ENCODE measurements at places on chromosomes 12 and 14.

DNA sequence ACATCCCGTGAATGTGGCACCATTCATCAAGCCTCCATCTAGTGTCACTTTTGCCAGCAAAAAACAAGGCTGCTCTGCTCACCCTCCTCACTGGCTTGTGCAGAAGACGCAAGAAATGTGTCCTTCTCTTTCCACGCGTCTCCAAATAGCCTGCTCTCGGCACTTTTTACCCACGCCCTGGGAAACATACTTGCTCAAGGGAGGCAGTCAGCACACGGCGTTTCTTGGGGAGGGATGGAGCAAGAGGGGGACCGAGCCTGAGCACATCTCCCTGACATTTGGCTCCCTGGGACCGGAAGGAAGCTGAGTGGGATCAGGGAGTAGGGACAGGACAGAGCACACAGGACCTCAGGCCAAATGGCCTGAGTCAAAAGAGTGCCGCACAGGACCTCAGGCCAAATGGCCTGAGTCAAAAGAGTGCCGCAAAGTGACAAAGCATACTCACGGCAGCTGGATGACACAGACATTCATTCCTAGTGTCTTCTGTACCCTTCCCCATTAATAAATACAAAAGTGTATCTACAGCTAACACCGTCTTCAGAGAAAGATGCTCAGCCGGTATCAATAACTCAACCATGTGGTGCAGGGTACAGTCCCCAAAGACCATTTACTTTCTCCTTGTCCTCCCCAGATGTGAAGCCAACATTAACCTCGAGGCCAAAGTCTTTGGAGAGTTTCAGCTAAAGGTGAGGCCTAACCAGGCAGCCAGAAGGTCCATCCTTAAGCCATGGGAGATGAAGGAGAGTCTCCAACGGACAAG is 7.1 kb downstream of the BCL11B start:
- no peak for DNase-seq

GRCh38 chr12:116549993-116550392 is 9.2 kb upstream of the MAP1LC3B2 start:
- DNase-seq = no peak

- DNase-seq = no peak
Measured at GRCh38 chr12:78179346-78179745, 348.7 kb downstream of the NAV3 start.

DNA sequence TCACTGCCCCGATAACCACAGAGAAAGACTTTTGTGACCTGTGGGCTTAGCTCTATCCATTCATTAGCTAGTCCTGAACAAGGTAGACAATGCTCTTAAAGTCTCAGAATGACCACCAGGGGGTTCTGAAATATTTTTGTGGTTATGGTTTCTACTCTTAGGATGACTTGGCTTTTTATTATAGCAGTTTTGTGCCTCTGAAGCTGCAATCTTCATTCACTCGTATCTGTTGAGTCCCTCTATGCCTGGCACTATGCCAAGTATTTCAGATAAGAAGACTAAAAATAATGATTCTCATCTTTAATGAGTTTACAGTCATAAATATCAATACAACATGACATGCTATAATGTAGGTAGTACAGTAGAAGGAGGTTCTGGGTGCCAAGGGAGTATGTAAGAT is 130.8 kb upstream of the TRHDE start:
- DNase-seq = peak; percentile 64

DNA sequence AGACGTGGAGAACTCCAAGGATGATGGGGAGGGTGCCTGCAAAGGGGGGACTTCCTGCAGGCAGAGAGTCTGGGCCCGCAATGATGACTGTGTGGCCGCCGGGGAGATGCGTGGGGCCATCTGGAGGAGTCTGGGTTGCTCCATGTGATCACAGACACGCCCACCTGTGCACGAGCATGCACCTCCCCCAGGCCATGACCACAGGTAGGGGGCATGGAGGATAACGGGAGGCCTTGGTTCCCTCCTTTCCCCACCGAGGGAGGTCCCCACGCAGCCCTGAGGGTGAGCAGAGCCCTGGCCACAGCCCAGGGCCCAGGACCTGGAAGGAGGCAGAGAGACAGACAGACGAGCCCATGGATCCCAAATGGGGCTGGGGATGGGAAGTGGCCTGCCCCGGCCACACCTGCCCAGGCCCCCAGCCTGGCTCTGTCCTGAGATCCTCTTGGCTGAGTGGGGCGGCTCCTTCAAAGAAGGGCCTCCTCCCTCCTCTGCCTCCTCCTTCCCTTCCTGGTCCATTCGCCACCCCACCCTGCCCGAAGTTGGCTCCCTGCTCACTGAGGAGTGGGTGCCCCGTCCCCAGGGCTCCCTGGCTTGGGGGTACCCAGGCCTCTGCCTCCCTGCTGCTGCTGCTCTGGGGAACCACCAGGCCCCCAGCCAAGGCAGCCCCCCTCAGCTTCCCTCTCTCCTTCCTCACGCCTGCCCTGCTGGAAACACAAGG is 138.2 kb downstream of the CALM1 start:
- DNase-seq = no peak

DNA sequence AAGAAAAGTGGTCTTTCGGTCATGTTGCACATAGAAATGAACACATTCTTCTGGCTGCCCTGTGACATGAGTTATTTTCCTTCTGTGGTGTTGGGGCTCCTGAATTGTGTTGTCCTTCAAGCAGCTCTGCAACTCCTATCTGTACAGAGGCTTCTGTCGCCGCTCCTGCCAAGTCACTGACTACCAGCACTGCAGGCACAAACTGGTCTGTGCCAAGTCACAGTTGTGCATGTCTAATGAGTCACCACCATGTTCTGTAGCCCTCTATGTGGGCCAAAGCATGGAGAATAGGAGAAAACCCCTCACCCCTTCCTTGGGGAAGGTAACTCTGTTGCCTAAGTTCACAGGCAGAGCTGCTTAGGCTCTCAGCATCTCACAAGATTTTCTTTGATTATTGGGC is 283.3 kb downstream of the RPL10L start:
- DNase-seq = no peak

GRCh38 chr12:118727196-118727978 is 254.0 kb upstream of the SRRM4 start:
- DNase-seq = no peak

- peak; percentile 62 for DNase-seq
Measured at GRCh38 chr12:50221228-50222008, 54.2 kb upstream of the CERS5 start.

- DNase-seq = peak; percentile 27
Measured at GRCh38 chr14:76050797-76051392, 65.3 kb downstream of the IFT43 start.

DNA sequence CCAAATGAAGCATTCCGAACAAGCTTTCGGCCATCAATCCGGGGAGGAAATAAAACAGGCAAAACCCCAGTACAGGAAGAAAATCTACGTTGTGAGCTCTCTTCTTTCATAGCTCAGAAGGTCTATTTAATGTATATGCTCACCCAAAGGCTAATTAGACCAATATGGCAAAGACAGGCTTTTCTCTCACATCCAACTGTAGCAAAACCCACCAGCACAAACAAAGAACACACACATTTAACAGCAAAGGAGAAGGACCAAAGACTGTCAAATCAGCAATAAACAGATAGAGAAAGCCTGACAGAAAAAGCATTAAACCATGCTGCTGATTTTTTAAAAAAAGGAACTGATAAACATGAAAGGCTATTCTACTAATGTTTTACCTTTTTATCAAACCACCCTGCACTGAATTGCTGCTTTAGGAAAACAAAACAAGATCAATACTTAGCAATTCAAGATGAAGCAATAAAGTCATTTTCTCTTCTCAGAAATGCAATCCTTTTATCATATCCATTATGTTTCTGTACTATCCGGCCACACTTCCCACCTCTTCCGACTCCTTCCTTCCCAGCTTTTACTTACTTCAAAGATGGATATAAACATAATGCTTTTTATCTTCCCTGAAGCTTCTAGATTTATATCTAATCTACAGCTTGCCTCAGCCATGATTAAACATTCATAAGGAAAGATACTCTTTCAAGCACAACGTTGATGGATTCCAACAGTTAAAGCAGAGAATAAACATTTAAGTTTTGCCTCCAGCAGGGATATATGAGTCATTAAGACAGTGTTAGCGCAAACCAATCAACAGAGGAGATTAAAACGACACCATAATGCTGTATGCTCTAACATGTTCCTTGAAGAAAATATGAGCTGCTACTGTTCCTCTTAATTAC is 74.6 kb upstream of the BBS10 start:
- no peak for DNase-seq

DNA sequence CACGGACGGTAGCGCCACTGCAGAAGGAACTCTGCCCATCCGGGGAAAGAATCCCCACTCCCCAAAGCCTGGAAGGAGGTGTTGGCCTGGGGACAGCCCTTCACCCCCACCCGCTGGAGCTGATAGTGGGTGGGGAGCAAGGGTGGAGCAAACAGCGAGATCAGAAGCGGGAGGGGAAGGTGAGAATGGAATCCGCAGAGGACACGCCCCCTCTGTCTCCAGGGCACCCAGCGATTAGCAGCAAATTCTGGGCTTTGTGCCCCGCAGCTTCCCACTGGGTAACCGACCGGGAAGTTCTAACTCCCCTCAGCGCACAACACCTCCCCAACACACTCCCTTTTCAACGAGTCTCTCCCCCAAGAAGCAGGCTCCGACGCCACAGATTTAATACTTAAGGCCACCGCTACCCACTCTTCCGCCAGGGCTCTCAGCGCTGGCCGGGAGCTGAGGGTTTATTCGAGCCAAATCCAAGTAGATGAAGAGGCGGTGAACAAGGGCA is 1.4 kb downstream of the SLC25A29 start:
- DNase-seq = no peak

DNA sequence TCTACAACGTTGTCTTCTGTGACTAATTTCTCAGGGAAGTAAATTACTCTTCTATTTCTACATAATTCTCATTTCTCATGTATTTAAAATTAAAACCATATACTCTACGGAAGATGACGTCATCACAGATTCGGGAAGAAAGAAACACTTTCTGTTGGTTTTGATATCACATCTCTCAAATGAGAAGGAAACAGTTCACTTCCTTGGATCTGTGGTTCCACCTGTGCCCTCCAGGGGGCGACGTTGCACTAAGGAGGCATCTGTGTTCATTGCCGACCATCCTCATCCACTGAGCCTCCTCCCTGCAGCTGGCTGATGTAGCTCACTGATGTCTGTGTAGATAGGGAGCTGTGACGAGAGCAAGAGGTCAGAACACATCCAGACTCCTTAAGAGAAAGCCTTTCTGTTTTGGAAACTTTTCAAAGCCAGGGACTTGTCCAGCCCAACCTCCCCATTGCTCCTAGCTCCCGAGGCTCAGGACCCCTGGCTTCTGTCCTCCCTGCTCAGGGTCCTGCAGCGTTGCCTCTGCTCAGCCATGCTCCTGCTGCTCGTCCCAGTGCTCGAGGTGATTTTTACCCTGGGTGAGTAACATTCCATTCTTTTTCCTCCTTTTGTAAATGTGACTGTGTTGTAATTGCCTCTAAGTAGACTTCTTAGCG is 172.7 kb upstream of the OR4E1 start:
- no peak for DNase-seq

DNA sequence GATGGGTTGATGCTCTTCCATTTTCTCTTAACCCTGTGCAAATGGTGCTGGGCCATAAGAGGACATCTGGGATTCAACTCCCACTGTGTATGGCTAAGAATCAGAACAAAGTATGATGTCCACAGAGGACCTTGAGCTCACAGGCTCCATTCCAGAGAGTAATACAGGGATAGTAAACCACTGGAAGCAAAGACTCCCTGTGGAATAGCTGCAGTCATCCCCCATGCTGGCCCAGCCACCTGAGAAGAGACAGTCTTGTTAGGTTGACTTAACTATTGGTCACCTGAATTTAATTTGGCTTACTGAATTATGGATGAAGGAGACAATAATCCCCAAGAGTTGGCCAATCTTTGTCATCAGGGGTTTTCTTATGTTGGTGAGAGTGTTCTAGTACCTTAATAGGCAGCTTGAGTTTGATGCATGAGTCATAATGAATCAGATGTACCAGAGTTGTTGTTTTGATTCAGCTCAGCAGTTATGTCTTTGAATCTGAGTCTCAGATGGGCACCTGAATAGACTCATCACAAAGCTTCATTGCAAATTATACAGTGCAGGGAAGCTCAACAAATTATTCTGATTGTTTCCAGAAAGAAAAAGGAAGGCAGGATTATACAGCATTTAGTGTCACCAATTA is 122.7 kb downstream of the SSPN start:
- DNase-seq = no peak

DNA sequence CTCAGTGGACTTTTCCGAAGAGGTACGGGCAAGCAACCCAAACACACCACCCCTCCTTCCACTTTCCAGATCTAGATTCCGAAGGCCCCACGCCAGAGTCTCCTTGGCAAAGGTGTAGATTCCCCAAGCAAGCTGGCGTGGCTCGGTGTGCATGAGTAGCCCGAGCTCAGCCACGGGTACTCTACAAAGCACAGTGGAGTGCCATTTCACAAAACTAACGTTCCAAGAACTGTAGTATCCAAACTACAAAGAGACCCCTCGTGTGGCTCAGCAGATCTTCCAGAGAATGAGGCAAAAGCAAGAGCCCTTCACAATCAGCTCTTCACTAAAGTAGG is 72.1 kb downstream of the FOXN3 start:
- no peak for DNase-seq

DNA sequence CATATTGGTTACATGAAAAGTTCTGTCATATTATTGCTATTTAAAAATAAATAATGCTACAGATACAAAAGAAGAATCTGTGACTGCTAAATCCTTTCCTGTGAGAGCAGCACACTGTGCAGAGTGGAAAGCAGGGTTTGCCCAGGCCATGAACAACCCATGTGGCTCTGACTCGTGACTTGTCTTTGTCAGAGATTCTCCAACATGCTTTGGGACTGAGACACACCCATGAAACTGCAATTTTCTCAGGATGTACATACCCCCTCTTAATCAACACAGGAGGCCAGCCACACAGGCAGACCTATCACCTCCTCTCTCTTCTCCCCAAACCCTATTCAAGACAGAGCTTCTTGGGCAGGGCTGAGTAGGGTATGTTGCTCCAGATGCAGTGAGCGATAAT is 96.8 kb upstream of the NTF3 start:
- no peak for DNase-seq

- DNase-seq = no peak
Measured at GRCh38 chr12:30999723-31000122, 73.2 kb downstream of the TSPAN11 start.

DNA sequence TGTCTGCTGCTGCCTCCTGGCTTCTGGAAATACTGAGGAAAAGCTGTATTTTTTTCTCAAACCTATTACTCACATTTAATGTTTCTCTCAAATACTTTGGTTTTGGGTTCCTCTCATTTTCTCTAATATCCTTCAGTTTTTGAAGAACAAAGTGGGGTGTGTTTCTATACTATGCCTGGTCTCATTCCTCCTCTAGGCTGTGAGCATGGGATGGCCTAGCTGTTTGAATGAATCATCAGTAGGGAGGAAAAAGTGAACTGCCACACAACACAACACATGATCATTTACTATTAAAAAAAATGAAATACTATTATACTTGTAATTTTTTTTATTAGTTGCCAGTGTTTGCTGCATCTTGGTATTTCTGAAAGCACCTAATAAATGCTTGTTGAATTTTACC is 11.3 kb upstream of the SMCO3 start:
- no peak for DNase-seq

DNA sequence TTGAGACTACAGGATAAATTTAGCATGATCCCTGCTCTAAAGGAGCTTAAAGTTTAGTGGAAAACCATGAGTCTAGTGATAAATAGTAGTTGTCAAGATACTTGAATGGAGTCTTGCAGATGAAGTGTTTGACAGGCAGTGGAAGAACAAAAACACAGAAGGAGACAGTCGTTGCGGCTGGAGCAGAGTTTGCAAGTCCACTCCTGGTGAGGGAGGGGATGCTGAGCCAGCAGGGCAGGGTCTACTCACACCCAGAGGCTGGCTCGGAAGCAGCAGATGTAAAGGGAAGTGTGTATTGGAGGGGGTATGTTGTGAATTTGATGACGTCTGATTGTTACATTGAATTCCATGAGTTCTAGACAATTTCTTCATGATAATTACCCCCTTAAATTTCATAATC is 61.3 kb downstream of the TRAF3 start:
- DNase-seq = no peak
